ENCODE measurements at places on chromosomes 7 and 10.
A peak's percentile ranks its signal among the peaks of the same experiment; 100 is the strongest.

DNA sequence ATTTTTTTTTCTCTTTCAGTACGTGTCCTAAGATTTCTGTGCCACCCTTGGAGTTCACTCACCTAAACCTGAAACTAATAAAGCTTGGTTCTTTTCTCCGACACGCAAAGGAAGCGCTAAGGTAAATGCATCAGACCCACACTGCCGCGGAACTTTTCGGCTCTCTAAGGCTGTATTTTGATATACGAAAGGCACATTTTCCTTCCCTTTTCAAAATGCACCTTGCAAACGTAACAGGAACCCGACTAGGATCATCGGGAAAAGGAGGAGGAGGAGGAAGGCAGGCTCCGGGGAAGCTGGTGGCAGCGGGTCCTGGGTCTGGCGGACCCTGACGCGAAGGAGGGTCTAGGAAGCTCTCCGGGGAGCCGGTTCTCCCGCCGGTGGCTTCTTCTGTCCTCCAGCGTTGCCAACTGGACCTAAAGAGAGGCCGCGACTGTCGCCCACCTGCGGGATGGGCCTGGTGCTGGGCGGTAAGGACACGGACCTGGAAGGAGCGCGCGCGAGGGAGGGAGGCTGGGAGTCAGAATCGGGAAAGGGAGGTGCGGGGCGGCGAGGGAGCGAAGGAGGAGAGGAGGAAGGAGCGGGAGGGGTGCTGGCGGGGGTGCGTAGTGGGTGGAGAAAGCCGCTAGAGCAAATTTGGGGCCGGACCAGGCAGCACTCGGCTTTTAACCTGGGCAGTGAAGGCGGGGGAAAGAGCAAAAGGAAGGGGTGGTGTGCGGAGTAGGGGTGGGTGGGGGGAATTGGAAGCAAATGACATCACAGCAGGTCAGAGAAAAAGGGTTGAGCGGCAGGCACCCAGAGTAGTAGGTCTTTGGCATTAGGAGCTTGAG is at the start of gene CFTR:
CFTR (plus strand) TSS at position 801 of the 830 bp plus-strand sequence. CDS start 70 bp downstream, outside the sequence.
- peak; percentile 20 for DNase-seq

DNA sequence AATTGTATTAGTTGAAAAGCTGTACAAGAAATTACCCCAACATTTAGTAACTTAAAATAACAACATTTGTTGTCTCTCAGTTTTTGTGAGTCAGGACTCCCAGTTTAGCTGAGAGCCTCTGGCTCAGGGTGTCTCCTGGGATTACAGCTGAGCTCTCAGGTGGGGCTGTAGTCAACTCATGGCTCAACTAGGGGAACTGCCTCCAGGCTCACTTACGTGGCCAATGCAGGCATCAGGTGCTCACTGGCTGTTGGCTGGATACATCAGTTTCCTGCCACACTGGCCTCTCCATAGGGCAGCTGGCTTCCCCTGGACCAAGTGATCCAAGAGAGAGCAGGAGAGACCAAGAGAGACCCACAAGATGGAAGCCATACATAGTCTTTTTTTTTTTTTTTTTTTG is 17.5 kb downstream of the CCNY start:
- peak; percentile 34 for DNase-seq

DNA sequence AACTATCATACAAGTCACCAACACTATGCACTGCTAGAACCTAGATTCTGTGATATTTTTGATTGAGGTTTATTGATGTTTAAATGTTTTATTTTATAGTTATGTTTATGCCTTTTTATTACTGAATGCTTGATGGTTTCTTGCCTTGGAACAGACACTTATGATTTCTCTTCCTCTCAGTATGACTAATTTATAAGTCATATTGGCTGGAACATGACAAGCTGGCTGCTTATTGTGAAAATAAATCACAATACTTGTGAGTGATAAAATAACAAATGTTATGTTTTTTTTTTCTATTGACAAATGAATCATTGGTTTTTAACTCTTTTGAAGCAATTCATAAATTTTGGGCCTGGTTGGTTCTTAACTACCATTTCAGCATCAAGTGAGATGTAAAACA is 142.0 kb upstream of the MALRD1 start:
- no peak for DNase-seq

DNA sequence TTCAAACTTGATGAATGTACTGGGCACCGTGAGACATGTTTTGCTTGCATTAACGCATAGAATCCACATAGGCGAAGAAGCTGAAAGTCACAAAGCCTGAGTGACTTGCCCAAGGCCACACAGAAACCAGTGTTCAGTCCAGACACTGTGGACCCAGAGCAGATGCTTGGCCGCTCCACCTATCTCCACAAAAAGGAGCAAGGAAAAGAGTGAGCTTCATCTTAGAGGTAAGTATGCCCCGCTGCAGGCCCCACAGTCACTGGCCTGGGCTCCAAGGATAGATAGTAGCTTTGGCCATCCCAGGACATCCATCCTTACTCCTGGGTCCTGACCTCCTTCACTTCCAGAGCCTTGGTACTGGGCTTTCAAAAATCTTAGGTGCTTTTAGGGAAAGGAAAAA is 60.1 kb upstream of the SAMD8 start:
- DNase-seq, result no peak

DNA sequence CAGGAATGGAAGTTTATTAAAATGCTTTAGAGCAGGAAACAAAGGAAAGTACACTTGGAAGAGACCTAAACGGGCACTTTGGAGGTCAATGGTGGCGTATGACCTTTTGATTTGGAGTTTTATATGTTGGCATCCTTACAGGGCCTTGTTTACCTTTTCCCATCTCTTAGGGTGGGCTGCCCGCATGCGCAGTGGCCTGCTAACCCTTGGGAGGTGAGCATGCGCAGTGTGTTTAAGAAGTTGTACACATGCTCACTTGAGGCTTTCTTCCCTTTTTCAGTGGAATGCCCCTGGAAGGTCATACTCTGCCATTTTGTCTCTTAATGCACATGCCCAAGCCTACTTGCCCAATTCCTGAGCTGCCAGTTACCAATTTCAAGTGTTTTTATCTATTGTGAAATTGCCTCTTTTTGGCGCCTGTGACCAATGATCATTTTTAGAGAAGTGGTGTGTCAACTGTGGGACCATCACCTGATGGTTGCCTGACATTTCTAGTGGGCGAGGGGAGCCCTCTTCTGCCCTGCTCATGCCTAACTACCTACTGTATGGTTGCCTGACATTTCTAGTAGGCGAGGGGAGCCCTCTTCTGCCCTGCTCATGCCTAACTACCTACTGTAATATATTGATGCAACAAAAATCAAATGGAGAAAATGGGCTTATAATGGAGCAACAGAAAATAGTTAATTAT is 138.0 kb downstream of the PPP1R9A start:
- DNase-seq, result no peak

- DNase-seq, result no peak
Measured at GRCh38 chr7:22921386-22922086, 92.4 kb downstream of the HYCC1 start.

GRCh38 chr10:50991456-50992355 is 82.6 kb upstream of the PRKG1 start:
- peak; percentile 10 for DNase-seq

DNA sequence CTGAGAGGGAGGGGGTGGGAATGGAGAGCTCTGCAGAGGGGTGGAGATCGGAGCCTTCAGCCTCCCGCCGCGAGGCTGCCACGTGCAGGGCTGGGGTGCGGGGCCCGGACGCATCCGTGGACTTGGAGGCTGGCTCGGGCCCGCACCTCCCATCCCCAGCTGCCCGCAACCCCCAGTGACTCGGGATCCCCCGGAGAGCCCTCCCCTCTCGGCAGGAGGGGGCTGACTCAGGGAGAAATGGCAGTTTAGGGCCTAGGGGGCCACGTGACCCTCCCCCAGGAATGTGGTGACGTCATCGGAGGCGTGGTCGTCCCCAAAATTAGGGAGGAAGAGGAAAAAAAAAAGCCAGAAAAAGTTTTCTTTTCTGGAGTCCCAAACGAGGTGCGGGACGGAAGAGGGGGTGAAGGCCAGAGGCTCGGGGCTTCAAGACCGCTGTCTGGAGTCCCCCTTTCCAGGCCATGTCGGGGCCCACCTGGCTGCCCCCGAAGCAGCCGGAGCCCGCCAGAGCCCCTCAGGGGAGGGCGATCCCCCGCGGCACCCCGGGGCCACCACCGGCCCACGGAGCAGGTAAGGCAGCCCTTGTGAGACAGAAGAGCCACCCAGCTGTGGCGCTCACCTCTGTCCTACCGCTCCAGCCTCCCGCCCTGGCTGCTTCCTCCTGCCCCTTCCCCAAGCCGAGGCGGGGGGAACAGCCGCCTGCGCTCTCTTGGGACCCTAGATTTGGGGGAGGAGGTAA is at the start of gene TRIP6:
TRIP6 (plus strand) TSS at position 348 of the 736 bp plus-strand sequence; CDS start at position 459, 111 bp downstream.
- peak; percentile 83 for DNase-seq

- no peak for DNase-seq
Measured at GRCh38 chr10:14060320-14061070, 270.2 kb downstream of the FRMD4A start.

GRCh38 chr7:5429857-5430611 is 6.4 kb upstream of the TNRC18 start:
- no peak for DNase-seq

DNA sequence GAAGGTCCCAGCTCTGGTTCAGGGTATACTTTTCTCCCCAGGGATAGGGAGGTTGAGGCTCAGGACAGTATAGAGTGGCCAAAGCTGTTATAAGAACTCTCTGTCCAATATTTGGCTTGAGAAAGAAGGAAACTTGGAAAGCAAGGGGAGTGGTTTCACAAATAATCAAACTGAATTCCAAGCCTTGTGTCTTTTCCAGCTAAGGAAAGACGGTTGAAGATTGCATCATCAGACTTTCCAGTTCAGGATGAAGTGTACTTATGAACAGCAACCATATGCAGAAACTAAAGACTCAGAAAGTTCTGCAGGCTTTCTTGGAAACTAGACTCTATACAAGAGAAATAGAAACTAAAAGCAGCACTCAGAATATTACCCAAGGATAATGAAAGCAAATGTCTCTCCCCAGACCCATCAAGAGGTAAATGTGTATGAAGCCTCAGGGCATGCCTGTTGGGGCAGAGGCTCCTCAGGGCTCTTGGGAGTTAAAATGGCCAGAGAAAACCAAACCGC is 46.4 kb downstream of the RAMP3 start:
- peak; percentile 59 for DNase-seq

DNA sequence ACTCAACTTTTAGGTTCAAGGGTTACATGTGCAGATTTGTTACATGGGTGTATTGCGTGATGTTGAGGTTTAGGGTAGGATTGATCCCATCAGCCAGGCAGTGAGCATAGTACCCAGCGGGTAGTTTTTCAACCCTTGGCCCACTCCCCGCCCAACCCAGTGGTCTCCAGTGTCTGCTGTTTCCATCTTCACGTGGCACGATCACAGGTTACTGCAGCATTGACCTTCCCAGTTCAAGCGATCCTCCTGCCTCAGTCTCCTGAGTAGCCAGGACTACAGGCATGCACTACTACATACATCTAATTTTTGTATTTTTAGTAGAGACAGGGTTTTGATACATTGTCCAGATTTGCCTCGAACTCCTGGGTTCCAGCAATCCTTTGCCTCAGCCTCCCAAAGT is 905.7 kb upstream of the ZNF722 start:
- DNase-seq, result no peak

- no peak for DNase-seq
Measured at GRCh38 chr7:5421714-5422395, 1.8 kb downstream of the TNRC18 start.

DNA sequence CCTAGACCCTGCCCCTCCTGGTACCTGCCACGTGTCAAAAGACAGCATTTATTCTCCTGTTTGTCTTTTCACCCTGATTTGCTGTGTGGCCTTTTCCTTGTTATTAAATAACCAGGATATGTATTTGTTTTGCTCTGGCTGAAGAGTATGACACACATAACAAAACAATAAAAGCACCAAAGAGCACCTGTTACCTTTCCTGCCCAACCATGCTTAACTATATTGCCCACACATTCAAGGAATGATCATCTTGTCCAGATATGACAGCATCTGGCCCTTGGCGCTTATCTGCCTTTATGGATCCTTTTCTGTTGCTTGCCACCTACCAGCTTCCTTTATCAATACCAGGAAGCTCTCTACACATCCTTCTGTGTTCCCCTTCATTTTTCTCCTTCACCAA is 357.7 kb downstream of the FGFR2 start:
- no peak for DNase-seq

GRCh38 chr10:104317726-104318299 is 20.5 kb downstream of the ITPRIP start:
- DNase-seq, result no peak

- DNase-seq, result no peak
Measured at GRCh38 chr7:151506901-151507382, 12.8 kb downstream of the RHEB start.

- peak; percentile 45 for DNase-seq
Measured at GRCh38 chr10:23702977-23703414, 264.1 kb downstream of the OTUD1 start.

DNA sequence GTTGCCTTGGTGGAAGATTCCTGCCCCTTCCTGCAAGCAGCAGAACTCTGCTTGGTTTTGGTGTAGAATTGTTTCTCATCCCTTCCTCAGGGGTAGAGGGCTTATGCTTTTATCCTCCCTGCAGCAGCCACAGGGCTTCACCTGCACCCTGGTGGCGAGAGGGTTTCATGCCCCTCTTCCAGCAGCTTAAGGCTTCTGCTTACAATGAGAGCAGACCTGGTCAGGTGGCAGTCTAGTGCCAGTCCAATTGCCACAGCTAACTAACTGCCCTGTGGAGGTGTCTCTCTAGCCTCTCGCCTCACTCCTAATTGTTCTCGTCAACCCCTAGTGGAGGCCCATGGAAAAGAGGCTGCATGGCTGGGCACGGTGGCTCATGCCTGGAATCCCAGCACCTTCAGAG is 19.3 kb downstream of the ACBD7 start:
- no peak for DNase-seq

GRCh38 chr7:16801111-16801542 is 3.7 kb downstream of the AGR2 start:
- DNase-seq, result peak; percentile 24

DNA sequence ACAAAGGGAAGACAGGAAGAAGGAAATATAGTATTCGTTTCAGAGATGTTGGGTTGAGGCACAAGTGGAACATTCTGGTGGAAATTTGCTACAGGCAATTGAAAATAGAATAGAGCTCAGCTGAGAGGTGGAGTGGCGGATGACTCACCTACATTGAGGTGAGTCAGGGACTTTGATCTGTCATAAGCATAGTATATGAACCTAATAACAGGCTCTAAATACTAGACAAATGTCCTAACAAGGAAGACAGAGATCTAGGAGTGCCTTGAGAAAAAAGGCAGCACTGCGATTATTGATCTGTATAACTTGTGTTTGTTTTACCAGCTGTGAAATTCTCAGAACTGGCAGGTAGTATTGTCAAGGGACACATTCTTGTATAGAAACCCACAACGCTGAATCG is 907 bp upstream of the IFRD1 start:
- DNase-seq, result peak; percentile 9

- DNase-seq, result no peak
Measured at GRCh38 chr7:142800088-142800487, 29.3 kb downstream of the PRSS2 start.

GRCh38 chr7:33287738-33288137 is 158.4 kb downstream of the BBS9 start:
- no peak for DNase-seq

DNA sequence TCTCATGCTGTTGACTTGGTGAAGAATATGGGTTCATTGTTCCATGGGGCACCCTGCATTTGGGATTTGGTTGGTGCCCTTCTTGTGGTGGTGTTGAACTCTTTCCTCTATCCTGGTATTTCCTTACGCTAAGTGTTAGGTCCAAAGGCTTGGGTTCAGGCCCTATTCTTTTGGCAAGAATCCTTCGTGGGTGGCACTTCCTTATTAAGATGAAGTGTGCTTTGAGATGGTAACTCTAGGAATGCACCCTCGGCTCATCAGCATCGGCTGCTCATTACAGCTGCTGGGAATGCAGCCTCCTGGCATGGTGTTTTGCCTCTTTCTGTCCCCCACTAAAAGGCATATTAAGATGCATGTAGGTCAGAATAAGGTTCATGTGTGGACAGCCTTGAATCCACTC is 380.7 kb downstream of the RPS24 start:
- no peak for DNase-seq

GRCh38 chr7:158802535-158803366 is 26.6 kb downstream of the ESYT2 start:
- DNase-seq, result no peak
